Muscle of leg (tissue), 16 donors: ENCODE measurements at places on chromosomes 1 and 21.

DNA sequence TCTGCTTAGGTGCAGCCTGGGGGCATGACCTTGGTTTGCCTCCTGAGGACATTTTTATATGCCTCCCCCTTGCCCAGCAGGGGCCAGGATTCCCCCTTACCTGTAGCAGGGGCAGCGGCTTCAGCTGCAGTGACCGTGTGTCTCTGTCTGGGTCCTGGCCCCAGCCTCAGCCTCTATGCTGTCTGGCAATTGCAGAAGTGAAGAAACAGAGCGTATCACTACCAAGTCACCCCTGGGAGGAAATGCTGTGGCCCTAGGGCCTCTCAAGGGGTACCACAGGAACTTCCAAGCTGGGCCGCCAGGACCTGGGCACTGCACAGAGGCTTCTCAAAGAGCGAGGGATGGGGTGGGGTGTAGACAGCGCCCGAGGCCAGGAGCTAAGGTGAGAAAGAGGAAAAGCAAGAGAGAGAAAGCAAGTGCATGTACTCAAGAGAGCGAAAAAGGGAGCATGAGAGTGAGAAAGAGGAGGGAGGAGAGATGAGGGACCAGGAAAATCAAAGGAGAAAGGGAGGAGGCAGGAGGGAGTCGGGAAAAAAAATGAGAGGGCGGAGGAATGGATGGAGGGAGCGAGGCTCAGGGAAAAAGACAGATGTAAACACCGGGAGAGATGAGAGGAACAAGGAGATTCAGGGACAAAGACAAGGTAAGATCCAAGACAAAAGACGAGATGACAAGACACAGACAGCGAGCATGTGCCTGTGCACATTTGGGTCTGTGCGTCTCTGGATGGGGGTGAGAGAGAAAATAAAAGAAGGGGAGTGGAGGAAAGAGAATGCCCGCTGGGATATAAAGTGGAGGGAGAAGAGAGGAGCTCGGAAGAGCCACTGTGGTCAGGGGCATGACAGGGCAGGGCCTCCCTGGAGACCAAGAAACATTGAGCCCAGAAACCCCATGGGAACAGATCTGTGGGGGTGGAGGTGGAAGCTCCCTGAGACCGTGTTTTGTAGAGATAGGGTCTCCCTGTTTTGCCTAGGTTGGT, at the start of gene PTAFR:
Gene PTAFR (minus strand): TSS at position 199 of the 979 bp plus-strand sequence. CDS start 25,669 bp downstream, outside the sequence.
- DNase-seq, result no peak

GRCh38 chr1:239178961-239179360, 207.4 kb upstream of the CHRM3 start:
- no peak for DNase-seq

- peak; percentile 48 for DNase-seq
These were observed 5.6 kb downstream of the MX2 start for GRCh38 chr21:41367301-41367944.

GRCh38 chr1:17636612-17637011, 97.1 kb downstream of the ARHGEF10L start:
- no peak for DNase-seq

GRCh38 chr1:41712695-41713094, 206.0 kb downstream of the HIVEP3 start:
- no peak for DNase-seq

DNA sequence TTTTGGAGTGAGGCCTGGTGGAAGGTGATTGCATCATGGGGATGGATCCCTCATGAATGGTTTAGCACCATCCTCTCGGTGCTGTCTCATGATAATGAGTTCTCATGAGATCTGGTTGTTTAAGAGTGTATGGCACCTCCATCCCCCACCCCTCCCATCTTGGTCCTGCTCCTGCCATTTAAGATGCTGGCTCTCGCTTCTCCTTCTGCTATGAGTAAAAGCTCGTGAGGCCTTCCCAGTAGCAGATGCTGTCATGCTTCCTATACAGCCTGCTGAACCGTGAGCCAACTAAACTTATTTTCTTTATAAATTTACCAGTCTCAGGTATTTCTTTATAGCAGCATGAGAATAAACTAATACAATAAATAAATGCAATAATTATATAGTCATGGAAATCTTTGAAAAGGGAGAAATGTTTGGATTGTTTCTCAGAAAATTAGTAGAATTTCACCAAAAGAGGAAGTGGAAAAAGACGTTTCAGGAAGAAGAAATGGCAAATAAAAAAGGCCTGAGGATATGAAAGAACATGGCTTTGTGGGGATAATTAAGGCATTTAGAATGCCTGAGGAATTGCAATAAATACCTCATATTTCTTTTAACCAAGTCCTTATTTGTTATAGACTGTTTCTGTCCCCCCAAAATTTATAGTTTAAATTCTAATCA, 451.2 kb upstream of the ADGRL4 start:
- DNase-seq, result no peak

GRCh38 chr1:82317671-82318070, 516.9 kb downstream of the ADGRL2 start:
- no peak for DNase-seq

DNA sequence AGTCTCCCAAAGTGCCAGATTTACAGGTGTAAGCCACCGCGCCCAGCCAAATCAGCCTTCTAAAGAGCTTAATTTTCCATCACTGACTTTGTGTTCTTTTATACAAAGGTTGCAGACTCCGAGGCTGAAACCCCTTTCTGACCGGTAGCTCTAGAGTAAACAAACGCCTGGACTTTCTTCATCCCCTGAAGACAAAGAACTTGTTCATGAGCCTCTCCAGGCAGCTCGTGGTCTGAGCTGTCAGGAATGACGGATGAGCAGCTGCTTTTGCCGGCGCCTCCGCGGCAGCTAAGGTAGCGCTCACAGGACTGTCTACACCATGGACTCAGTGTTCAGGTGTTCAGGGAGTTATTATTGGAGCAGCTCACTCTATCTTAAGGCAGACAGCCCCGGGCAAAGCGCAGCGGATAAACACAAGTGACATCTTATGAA, 128.5 kb upstream of the ERRFI1 start:
- no peak for DNase-seq

GRCh38 chr1:211829343-211830054, 1.1 kb downstream of the LPGAT1 start:
- DNase-seq, result peak; percentile 22

GRCh38 chr21:25551569-25551968, 55.7 kb downstream of the MRPL39 start:
- DNase-seq, result no peak

DNA sequence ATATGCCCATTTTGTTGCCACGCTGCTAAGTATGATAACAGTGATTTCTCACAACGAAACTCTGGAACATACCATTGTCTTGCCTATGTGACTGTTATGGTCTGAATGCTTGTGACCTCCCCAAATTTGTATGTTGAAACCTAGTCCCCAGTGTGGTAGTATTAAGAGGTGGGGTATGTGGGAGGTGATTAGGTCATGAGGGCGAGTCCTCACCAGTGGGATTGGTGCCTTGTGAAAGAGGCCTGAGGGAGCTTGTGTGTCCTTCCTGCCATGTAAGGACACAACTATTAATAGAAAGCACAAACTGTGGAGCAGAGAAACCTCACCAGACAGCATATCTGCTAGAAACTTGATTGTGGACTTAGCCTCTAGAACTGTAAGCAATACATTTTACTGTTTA, 84.6 kb downstream of the SELENOF start:
- DNase-seq, result no peak

DNA sequence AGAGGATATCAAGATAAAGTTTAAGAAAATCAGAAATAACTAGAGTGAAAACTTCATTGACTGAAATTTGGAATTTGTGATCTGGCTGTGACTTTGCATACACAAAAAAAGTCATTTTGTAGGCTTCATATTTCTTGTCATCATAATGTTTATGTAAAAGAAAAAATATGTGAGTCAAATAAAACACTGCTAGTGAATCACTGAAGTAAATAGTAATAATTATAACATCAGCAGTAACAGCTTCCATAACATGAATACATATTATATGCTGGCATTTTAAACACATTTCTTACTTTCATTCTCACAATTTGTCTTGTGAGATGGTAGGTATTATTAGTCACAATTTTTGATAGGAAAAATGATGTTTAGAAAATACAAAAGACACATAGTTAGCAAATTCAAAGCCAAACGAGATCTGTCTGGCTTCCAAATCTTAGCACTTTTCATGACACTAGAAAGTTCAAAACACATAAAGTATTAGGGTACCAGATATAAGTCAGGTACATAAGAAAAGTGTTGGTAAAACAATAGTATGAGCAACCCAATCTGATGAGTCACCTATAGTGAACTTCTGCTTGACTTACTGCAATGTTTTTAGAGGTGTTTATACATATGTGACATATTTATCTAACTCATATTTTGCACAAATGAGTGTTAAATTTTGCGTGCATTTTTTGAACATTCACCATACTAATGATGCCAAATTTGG, 241.0 kb upstream of the SNX7 start:
- no peak for DNase-seq

DNA sequence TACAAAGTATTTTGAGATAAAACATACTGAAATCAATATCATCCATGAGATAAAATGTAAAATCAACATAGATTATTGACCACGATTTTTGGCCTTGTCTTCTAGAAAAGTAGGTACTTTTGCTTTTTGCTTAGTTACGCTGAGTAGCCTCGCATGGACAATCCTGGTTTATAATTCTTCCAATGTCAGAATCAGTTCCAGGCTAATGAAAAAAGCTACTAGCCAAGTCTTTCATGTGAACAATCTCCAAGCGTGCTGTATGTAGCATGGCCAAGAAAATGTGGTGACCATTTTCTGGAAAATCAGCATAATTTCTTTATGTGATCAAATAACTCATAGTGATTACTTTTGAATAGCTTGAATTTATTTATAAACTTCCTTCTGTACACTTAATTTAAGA, 145.8 kb downstream of the NTMT2 start:
- DNase-seq, result peak; percentile 73

DNA sequence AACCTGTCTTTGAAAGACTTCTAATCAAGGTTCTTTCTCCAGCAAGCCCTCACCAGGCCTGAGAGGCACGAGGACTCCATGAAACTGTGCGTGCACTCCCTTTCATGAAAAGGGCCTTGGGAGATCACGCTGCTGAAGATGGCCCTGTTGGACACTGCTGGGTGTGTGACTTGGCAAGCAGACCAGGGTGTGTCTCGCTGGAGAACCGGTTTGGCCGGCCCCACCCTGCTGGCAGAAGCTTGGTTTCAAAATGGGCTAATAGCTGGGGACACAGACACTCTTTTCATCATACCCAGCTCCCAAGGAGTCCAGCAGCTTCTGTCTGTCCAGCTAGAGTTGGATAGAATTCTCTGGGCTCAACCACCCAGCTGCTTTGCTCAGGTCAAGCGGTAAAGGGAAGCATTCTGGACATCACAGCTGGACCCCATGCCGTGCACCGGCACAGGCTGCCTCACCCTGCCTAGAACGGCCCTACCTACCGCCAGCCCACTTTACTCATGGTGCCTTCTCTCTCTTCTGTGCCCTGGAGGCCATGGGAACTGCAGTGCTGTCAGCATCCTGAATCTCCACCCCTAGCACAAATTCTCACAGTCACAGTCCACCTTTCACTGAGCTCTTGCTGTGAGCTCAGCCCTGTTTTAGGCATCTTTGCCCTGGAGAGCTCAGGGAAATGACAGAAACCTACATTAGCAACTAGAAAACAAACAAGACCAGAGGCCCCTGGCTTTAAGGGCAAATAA, 24.6 kb downstream of the PKP1 start:
- DNase-seq, result peak; percentile 41

DNA sequence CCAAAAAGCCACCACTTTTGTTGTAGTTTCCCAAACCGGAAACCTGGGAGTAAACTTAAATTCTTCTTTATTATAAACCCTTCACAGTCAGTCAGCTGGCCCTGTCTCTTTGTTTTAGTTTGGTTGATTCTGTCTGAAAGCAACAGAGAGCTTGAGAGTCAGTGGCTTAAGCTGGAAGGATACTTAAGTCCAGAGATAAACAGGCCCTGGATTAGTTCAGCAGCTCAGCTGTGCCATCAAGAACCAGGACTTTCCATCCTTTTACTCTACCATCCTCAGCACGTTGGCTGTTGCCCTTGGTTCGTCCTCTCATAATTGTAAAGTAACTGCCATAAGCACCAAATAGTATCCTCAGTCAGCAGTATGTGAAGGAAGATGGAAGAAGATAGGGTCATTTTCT, 4.5 kb downstream of the DESI2 start:
- no peak for DNase-seq

DNA sequence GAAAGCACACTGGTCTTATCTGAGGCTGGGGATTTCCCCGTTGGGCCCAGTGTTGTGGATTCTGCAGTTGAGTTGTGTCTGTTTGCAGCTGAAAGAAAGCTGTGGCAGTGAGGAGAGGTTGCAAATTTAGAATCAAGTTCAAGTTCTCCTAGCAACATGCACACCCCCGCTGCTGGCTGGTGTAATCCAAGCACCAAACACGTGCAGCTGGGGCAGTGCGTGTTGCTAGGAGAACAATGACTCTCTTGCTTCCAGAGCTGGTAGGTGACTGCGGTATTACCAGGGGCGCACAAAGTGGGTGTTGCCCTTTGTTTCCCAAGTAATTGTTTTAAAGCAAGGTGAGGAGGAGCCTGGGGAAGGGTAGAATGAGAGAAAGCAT, 91.5 kb downstream of the IER5 start:
- DNase-seq, result peak; percentile 93

DNA sequence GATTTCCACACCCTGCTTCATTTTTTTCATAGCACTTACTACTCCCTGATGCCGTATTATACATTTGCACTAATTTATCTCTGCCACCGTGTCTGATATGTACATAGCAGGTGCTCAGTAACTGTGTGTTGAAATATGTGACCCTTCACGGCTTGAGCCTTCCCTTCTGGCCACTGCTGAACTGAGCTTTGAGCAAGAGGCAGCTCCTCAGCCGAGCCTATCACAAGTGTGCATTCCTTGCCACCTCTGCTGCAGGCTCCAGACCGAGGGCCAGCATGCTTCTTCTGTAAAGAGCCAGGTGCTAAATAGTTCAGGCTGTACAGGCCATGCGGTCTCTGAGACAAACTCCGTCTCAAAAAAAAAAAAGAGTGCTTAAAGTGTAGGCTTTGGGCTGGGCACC, 22.6 kb downstream of the PLEKHM2 start:
- DNase-seq, result peak; percentile 67

DNA sequence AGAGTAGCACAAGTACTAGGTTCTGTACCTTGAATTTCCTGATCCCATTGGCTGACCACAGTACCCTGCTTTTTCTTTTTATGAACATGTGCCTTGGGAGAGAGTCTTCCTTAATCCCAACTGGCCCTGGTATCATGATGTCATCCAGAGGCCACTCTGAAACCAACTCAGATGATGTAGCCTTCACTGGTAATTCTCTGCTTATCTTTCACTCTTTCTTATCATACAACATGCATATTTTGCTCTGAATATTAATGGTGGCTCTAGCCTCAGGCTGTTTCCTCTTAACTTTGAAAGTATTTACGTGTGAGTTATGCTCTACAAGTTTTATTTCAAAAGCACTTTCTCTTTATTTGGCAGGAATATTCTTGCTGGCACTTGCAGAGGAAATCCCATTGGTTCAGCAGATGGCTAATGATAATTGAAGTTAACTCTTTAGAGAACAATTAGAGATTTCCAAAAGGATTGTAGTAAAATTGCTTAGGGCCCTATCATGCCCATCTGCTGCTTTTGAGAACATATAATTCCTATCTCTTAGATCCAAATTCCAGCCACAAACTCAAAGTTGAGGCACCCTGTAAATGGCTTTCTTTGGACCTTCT, 86.1 kb downstream of the PTGER3 start:
- no peak for DNase-seq

GRCh38 chr1:22976461-22977243, 4.0 kb upstream of the LACTBL1 start:
- peak; percentile 56 for DNase-seq
